Activated T-helper 9 cell treated with anti-CD3 and anti-CD28 coated beads, Interleukin-2, amount 50 U/mL, for 16 hours (primary cell): ENCODE measurements at places on chromosomes 1 and 21.

DNA sequence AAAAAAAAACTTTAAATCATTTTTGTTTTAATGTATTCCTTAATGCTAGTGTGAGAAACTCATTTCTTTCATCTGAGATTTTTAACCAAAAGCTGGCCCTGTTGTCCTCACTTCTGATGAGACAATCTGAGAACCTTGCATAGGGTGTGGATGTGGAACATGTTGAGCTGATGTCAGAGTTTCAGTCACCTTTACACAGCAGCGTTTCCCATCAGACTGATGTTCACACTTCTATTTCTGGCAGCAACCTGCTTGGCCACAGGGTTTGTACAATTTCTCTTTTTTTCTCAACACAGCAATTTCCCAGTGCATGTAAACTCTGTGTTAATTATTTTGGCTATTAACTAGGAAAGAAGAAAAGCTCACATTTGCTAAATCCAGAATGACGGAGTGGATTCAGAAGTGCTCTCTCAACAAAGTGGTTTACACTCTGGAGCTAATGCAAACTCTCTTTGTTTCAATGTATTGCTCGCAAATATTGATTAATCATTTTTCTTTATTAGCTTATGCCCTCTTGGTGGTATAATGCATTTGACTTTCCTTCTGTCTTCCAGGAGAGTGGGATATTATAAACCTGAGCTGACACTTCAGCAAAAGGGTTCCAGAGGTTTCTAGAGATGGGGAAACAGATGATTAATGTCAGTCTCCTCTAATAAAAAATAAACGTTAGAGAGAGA, 70.5 kb upstream of the HSPA13 start:
- no peak for DNase-seq

- no peak for DNase-seq
Measured at GRCh38 chr1:158806916-158807536, 24.1 kb upstream of the MNDA start.

DNA sequence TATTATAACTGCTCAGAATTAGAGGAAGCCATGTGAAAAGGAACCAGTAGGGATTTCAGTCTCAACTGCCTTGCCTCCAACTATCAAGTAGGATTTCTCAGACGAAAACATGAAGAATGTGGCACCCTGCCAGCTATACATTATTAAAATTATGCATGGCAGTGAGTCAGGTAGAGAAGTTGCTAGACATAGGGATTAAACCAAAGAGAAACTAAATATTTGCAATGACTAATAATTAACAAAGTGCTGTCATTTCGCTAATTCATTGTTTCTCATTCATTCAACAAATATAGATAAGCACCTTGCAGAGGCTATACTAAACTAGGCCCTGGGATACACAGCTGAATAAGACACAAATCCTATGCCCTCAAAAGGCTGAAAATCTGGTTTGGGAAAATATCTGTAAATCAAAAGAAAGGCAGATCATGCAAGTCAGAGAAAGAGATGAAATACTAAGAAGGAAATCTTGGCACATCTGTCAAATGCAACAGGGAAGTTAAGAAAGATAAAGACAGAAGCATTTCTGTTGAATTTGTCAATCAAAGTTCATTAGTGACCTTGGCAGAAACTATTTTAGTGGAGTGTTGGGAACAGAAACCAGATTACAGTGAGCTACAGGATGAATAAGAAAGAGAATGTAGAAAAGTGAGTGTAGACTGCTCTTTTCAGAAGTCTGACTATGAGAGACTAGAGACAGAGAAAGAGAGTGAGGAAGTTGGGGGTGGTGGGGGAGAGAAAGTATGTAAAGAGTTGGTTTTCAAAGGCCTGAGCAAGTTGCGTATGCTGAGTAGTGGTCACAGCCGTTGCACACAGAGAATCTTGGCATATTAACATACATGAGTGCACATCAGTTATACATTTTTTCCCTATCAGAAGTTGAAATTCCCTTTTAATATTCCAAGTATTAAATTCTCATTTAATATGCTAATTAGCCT, 14.7 kb upstream of the NBPF11 start:
- no peak for DNase-seq

GRCh38 chr1:156859523-156860112, 701 bp upstream of the INSRR start:
- DNase-seq, result no peak

- DNase-seq, result no peak
Measured at GRCh38 chr1:168100315-168101002, 36.3 kb downstream of the GPR161 start.

- no peak for DNase-seq
Measured at GRCh38 chr1:118039170-118039569, 109.6 kb downstream of the WDR3 start.

GRCh38 chr1:217150366-217150765, 427.1 kb upstream of the ESRRG start:
- no peak for DNase-seq

GRCh38 chr1:171727778-171728177, 14.1 kb downstream of the VAMP4 start:
- no peak for DNase-seq

DNA sequence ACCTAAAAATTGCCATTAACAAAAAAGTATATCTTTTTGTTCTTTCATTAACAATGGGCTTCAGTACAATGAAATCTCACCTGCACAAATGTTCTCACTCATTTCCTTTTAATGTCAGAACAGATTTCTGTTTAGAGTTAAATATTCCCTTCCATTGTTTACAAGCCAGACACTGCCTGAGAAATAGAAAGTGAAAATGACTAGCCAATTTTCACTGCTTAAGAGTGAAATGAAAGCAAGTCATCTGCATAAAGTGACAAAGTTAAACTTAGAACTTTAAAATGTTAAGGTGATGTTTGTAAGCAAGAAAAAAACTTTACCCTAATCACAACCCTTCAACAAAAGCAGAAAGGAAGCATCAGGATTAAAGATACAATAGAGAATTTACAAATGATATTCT, 27.5 kb downstream of the COA6 start:
- DNase-seq, result no peak

- DNase-seq, result no peak
Measured at GRCh38 chr1:12473596-12474362, 144.2 kb downstream of the DHRS3 start.

DNA sequence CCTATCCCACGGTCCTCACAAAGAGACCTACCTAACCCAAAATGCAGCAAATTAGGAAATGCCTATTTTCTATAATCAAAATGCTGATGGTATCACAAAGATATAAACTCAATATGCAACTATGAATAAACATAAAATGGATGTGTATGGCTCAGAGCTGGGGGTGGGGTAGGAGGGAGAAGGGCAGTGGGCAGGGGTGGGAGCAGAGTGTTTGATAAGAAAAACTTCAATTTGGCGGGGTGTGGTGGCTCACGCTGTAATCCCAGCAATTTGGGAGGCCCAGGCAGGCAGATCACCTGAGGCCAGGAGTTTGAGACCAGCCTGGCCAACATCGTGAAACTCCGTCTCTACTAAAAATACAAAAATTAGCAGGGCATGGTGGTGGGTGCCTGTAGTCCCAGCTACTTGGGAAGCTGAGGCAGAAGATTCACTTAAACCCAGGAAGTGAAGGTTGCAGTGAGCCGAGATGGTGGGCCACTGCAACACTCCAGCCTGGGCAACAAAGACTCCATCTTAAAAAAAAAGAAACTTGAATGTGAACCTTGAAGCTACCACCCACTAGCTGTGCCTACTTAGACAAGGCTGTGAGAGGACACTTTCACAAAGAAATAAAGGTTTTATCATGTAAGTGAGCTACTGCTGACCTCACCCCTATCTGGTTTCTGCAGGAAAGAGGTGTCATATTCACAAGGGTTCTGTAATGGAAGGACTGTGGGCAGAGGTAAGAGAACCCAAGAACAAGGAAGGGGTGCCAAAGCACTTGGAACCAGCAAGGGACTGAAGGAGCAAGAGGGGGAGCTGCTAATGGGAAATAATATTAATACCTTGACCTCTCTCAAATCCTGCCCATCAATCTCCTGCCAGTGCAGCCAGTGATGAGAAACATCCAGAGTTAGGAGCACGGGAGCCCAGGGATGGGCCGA, 53.0 kb downstream of the HLCS start:
- DNase-seq, result no peak

DNA sequence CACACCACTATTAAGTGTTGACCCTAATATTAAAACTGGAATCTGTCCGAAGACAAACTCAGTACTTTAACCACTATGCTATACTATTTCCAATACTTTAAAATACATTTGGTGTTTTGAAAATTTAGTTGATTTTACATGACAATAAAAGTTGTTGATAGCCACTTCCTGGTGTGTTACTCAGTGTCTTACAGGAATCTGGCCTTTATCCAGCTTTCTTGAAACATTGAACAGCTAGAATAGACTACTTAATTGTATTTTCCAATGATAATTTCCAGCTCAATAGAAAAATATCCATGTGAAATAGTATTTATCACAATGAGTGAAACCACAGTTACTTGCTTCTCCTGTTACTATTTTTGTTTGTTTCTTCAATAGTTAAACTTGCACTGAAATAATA, 369.6 kb upstream of the ADGRL4 start:
- DNase-seq, result no peak

- DNase-seq, result peak; percentile 77
Measured at GRCh38 chr1:154760469-154760933, 109.6 kb downstream of the KCNN3 start.

DNA sequence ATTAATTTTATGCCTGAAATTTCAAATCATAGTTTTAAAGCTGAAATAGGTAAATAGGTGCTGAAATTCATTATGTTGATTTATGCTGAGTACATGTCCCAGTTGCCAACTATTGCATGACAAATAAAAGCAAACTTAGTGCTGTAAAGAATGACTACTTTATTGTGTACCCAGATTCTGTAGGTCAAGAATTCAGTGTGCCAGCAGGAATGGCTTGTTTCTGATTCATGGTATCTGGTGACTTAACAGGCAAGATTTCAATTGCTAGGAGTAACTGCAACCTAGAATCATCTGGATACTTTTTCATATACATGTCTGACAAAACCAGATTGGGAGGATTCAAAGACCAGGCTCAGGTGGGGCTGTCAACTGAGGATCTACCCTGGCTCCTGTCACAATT, 678.4 kb upstream of the ADAMTS5 start:
- DNase-seq, result no peak

GRCh38 chr1:176469450-176470010, 6.6 kb downstream of the PAPPA2 start:
- no peak for DNase-seq

GRCh38 chr1:21742578-21742977, 40.4 kb downstream of the USP48 start:
- no peak for DNase-seq

GRCh38 chr1:78913950-78914349, 92.6 kb downstream of the ADGRL4 start:
- no peak for DNase-seq

DNA sequence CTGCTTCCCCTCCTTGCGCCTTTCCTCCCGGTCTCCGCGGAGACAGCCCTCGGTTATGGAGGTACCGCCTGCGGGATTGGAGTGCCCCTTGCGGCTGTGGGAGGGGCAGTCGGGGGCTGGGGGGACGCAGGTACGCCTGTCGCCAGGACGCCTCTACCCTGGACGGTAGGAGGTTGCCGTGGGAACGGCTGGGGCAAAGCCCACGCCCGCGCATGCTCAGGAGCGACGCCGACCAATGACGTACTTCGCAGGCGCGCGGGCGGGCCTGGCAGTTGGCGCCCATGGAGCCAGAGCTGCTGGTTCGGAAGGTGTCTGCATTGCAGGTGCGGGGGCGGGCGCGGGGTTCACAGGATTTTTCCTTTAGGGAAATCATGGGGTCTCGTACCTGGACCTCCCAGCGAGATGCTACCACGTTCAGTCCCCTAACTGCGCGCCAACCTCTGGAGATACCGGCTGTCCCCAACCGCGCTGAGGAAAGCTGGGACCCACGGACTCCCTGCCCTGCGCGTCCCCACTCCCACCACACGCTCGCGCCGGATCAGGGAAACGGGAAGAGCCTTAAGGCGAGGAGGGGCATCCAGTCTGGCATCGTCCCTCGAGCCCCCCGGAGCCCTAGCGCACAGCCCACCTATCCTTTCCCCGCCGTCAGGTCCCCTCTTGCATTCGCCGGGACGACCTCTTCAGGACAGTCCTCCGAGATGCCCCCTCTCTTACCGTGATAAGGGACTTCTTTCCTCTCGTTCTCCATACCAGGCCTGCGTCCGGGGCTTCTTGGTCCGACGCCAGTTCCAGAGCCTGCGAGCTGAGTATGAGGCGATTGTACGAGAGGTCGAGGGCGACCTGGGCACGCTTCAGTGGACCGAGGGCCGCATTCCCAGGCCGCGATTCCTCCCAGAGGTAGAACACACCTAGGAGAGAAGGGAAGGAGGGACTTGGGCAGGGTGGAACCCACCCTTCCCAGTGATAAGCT, at the start of gene IQCC:
Gene IQCC (plus strand): TSS at position 271 of the 970 bp plus-strand sequence. CDS start 11 bp downstream, at position 282.
- DNase-seq, result peak; percentile 77

GRCh38 chr1:29391362-29391880, 155.1 kb downstream of the PTPRU start:
- DNase-seq, result no peak

DNA sequence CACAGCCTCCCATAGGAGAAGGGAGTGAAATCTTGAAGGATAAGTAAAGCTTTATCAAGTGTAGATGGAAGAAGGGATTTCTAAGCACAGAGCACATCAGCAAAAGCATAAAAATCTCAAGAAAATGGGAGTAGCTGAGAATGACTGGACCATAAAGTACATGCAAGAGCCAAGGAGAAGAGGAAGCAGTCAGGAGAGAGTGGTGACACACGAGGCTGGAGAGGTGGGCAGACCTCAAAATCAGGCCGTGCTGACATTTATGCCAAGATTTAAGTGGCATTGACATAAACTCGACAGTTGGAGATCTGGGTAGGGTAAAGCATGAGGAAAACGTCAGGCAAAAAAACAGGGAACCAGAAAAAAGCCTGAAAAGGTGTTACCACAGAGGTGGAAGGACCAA, 62.3 kb downstream of the GFI1 start:
- DNase-seq, result no peak

DNA sequence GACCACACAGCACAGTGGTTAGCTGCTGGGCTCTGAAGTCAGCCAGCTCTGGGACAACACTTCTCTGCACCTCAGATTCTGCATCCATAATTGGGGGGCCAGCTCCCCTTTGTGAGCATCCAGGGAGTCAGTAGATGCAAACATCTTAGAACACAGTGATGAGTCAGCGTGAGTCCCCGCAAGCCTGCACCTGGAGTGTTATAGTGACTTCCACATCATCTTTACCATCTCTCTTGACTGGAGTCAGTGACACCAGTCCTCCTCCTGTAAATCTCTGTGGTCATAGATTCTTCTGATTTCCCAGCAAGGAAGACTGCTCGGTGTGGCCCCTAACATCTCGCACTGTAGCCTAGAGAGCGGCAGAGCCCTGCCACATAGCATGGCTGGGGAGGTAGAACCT, 13.9 kb upstream of the EDN2 start:
- no peak for DNase-seq

DNA sequence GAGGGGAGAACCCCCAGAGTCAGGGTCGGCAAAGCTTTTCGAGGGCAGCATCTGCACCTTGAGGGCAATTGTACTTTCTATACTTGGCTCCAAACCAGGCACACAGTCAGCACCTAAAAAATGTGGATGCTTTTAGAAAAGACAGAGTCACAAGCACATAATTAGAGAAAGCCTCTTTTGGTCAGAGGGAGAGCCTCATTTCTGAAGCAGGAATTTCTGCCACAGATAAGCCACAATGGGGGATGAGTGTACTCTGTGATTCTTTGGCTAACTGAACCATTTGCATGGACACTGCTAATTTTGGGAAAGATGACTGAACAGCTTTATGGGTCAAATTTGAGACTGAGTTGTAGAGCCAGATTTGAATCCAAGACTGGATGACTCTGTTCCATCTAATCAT, 635.7 kb downstream of the KIF26B start:
- DNase-seq, result no peak
